Stimulated activated naive CD8-positive, alpha-beta T cell treated with anti-CD3 and anti-CD28 coated beads, Interleukin-15, Interleukin-2, amounts not matched to agents 100 U/mL and 50 U/mL, for 24 hours (primary cell): ENCODE measurements at places on chromosomes 5 and 9.

GRCh38 chr9:108272349-108272899 lies 583.4 kb downstream of the ACTL7B start:
- peak; percentile 3 for DNase-seq

- no peak for DNase-seq
These were observed 14.9 kb upstream of the GABRG2 start for GRCh38 chr5:162052676-162053075.

GRCh38 chr9:113682297-113682771 lies 193.8 kb upstream of the ZNF618 start:
- DNase-seq: peak; percentile 64

DNA sequence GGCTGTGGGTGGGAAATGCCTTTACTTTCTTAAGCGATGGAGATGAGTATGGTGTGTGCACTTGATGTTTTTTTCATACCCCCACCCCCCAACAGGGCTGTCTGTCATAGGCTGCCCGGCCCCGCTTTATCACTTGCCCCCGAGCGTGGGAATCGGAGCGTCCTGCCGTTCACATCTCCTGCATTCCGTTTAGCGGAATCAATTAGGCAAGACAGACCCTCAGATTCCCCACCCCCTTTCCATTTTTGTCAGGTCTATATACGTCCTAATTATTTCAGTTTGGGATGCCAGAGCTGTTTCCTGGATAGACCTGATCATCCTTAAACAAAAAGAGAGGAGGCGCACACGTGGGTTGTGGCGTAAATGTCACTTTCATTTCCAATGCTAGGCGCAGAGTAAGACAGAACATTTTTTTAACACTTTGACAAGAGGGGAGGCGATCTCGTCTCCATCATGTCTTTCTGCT lies 217.2 kb downstream of the MEF2C start:
- DNase-seq: no peak

- DNase-seq: no peak
These were observed 67.2 kb upstream of the DAP start for GRCh38 chr5:10828241-10828640.

- no peak for DNase-seq
These were observed 16.3 kb upstream of the ANXA1 start for GRCh38 chr9:73135394-73135793.

- DNase-seq: no peak
These were observed 27.6 kb upstream of the NKD2 start for GRCh38 chr5:980966-981365.

GRCh38 chr5:17381932-17382331 lies 116.1 kb upstream of the TAF11L2 start:
- DNase-seq: no peak

- no peak for DNase-seq
These were observed 52.7 kb upstream of the EQTN start for GRCh38 chr9:27349698-27350080.

GRCh38 chr5:152527358-152528052 lies 122.4 kb upstream of the NMUR2 start:
- no peak for DNase-seq

DNA sequence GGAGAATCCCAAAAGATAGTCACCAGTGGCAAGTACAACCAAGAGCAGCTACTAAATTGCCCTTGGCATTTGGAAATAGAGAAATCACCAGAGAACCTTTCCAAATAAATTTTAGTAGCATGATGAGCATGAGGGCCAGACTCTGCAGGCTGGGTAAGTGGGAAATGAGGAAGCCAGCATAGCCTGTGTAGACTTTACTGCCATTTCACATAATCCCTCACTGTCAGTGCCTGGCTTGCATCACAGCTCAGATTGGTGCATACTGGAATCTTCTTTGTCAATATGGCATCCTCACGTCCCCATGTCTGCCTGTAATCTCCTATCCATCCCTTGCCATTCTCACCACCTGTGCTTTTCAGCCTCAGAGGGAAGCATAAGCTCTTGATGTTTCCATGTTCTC lies 14.5 kb downstream of the GRAMD2B start:
- no peak for DNase-seq

DNA sequence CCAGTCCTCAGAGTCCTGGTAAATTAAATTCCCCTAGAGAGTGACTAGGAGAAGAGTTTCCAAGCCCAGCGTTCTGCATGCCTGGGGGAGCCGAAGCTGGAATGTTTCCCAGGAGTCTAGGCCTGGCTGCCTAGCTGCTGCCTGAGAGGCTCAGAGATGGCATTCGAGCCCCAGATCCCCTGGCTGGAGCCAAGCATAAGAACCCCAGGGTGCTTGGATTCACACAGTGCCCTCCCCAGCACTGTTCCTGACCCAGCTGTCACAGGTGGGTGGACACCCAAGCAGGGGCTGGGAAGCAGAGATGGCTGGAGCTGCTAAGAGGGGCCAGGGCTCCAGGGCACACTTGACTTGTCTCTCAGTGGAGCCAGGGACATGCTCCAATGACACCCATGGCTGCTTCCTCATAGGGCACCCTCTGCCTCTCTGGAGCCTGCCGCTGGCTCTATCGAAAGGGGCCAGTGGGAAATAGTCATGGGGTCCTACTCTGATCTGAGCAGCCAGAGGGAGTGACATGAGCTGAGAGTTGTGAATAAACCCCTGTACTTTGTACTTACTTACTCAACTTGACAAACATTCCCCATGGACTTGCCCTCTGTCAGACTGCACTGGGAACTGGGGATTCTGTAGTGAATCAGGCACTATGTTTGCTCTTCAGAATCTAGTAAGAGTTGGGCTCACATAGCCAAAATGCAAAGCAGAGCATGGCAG lies 62.6 kb upstream of the XPA start:
- DNase-seq: no peak

- no peak for DNase-seq
These were observed 31.6 kb downstream of the PROP1 start for GRCh38 chr5:177964471-177964870.

DNA sequence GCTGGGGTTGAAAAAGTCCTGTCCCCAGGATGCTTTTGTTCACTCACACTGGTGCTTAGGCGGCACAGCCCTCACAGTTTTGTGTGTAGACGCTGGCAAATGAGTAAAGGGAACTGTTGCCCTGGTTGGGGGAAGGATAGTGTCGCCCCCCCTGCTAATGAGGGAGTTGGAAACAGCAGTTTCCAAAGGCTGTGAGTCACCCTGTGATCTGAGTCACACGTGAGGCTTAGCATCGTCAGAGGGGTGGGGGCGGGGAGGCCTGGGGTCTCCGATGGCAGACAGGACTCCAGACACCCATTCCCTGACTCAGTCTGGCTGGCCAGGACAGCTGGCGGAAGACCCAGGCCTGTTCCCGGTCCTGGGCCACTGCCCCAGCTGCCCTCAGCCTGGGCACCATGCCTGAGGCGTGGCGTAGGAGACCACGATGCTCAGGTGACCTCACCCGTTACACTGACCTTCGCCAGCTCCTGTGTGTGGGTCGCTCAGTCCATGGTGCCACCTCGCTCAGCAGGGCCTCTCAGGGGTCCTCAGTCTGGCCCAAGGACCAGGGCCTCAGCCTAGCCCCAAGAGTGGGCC lies 2.9 kb downstream of the DNAJB5 start:
- peak; percentile 77 for DNase-seq

DNA sequence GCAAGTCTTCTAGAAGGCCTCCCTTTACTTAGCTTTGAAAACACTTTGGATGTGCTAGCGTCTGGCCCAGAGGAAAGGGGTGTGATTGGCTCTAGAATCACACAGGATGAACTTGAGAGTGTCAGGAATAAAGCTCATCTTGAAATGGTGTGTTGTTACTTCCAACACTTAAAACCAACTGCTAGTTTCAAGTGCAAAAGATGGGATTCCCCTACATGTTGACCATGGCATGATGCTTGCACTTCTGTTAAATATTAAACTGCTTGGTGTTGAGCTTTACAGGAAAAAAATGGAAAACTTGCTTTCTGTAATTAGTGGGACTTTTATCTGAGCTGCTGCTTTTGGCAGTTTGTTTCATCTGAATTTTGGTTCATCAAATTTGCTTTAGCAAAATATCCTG lies 261.1 kb downstream of the MED10 start:
- no peak for DNase-seq

- DNase-seq: no peak
These were observed 123.8 kb downstream of the GIN1 start for GRCh38 chr5:102996011-102996575.

GRCh38 chr9:20507431-20507830 lies 114.9 kb downstream of the MLLT3 start:
- DNase-seq: no peak

- no peak for DNase-seq
These were observed 1.6 kb upstream of the GLIPR2 start for GRCh38 chr9:36134761-36135505.

DNA sequence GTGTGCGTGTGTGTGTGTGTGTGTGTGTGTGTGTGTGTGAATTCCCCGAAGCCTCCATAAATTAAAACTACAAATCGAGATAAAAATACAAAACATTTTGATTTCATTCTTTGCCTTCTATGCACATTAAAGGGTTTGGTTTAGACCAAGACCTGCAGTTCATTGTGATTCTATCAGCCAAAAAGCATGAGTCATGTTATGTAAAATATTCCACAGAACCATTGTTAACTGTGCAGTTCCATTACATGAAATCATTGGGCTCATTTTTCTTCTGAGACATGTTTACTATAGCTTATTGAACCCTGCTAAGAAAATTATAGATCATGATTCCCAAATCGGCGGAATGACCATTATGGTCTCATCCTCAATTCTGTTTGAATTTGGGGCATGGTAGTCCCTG lies 11.7 kb downstream of the CAVIN4 start:
- no peak for DNase-seq

DNA sequence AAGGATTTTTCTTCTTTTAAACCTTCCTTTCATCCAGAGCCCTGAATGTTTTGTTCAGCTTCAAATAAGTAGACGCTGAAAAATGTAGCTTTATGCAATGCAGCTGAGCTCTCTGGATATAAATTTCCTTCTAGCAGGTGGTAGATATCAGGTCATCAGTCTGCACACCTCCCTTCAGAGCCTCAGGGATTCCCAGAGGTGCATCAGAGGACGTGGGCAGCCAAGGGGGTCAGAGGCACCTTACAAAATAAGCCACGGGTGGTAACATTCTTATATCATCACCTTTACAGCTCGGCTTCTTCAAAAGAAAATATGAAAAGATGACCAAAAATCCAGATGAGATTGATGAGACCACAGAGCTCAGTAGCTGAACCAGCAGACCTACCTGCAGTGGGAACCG lies 19.3 kb downstream of the MOCS2 start:
- DNase-seq: peak; percentile 19

GRCh38 chr9:103913899-103914298 lies 180.2 kb upstream of the SMC2 start:
- no peak for DNase-seq
